HCEC 1CT (cell line): ENCODE measurements at places on chromosomes 7 and 10.

DNA sequence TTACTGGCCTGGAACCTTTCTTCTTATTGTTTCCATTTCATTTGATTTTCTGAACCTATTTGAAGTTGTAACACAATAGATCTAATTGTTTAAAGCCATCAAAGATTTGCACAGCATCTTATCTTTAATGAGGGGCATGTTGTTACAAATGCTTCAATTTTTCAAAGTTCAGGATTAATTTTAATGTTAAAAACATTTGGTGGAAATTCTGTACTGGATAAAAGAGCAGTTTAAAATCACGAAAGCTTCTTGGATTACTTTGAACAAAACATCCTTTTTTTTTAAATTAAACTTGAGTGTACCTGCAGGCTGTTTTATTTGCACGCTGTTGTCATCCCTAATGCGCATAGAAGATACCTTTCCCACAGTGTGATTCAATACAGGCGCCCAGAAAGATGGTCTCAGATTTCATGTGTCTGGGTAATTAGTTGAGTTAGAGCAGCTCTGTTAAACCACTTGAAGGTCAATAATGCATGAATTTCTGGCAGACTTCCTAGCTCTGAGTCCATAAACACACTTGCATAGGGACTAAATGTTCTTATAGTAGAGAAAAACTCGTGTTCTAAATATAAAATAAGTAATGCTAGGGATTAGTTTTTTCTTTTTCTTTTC, 29.3 kb upstream of the DDX50 start:
- DNase-seq: peak; percentile 38

DNA sequence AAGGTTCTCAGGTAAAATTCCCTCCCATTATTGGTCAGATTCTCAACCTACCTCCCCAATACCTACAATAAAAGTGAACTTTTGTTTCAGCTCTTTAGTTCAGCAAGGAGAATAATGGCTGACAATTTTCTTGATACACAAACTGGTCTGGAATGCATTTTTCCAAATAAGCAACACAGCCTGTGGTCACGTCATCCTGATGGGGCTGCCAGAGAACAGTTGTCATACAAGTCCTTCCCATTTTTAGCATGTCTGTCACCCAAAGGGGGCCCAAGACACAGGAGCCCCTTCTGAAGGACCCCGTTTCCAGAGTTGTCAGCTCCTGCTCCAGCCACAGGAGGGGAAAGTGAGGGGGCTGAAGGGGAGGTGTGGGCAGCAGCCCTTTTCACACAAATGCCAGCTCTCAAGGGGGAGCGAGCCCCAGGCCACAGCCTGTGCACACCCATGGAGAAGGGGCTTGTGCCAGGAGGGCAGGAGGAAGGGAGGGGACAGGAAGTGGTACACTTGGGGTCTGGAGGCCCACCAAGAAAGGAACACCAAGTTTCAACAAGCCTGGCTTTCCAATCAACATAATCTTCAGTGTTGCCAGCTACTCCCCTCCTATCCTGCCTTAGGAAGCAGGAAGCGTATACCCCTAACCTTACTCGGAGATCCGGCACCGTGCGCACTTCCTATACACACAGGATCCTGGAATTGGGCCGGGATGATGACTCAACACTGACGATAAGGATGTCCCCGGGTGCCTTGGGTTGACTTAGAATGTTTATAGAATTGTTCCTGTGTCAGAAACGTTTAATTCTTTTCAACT, 43.4 kb upstream of the PDLIM1 start:
- DNase-seq: peak; percentile 98

DNA sequence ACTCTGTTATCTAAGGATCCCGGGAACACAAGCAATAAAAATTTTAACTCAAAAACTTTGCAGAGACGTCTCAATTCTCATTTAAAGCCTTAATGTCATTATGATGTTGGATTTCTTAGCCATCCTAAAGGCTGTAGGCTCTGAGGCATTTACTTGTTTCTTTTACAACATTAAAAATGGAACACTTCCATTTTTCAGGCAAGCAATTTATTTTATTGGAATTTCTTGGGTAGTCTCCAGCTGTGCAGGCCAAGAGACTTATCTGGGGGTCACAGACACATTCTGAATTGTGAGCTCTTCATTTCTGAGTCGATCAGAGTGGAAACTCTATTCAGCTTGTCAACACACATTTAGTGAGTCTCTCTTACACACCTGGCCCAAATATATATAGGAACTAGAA, 48.0 kb upstream of the KIF5B start:
- no peak for DNase-seq

- no peak for DNase-seq
These were observed 121.1 kb downstream of the AOAH start for GRCh38 chr7:36602934-36603887.

GRCh38 chr7:33981671-33982424, 76.5 kb downstream of the BMPER start:
- peak; percentile 68 for DNase-seq

DNA sequence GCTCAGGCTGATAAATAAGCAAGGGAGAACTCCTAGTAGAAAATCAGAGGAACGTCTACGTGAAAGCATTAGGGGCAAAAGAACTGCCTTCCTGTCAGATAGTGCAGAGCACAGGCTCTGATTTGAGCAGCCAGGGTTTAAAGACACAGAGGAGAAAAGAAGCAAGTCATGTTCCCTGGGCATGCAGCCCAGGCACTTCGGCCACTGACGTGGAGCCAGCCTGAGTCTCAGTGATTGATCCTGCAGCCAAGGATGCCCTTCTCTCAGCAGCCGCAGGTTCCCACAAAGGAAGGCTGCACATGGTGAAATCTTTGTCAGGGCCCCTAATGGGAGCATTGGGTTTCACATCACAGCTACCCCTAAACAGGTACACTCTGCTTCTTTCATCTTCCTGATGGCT, 161.7 kb upstream of the HPS1 start:
- DNase-seq: no peak

DNA sequence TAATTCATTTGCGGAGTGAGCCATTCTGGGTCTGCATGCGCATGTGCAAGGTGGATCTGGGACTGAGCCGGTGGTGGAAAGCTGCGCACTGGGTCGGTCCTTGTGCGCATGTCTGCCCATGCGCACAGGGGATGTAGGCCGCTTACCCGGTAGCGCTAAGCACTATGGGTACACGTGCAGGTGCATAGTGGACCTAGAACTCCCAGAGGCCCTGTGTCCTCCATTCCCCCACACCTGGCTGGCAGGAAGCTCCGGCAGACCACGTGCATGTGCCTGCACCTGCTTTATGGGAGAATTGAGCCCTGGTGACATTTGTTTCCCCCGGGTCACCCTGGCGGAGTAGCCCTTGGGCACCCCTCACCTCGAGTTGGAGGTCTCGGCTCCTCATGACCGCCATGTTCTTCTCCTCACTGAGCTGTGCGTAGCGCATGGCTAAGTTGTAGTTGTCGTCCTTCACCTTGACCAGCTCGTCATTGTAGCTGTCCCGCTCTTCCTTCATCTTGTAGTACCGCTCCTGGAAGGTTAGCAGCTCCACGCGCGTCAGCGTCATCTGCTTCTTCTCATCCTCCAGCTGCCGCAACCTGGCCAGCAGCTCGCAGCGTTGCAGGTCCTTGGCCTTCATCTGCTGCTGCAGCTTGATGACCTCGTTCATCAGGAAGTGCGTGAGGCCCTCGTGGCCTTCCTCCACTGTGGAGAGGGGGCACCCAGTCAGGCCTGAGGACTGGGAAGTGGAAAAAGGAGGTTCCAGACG, 99.6 kb downstream of the CARD11 start:
- no peak for DNase-seq

- peak; percentile 10 for DNase-seq
These were observed 106.0 kb upstream of the PDCD4 start for GRCh38 chr10:110765513-110766319.

DNA sequence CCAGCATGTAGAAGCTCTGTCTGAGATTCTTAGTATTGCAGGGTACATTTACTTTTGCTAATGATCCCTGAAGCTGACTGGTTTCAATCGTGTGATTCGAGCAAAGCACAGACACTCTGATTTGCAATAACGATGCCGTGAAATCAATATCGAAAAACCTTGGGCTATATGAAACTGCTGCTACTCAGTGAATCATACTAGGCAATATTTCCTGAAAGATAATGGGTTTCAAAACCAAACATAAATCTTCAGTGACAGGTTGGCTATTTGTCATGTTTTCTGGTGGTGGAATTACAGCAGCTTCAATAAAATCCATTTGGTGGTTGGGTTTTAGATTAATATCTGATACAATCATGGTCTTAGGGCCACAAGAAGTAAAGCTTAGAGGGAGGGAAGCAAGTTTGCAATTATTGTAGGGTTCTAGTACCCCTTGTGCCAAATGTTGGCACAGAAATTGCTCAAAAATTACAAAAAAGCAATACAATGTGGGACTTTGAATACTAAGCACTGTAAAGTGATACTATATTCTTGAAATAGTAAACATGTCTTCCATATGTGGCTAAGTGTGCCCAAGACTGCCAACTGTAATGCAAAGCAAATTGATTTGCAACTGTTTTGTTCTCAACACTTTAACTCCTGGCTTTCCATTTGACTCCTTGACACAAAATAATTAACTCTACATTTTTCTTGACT, 112.4 kb upstream of the JAZF1 start:
- DNase-seq: no peak

- no peak for DNase-seq
These were observed 6.6 kb upstream of the KCP start for GRCh38 chr7:128917122-128917521.

- DNase-seq: peak; percentile 44
These were observed 26.8 kb downstream of the PRPF18 start for GRCh38 chr10:13613519-13613918.

DNA sequence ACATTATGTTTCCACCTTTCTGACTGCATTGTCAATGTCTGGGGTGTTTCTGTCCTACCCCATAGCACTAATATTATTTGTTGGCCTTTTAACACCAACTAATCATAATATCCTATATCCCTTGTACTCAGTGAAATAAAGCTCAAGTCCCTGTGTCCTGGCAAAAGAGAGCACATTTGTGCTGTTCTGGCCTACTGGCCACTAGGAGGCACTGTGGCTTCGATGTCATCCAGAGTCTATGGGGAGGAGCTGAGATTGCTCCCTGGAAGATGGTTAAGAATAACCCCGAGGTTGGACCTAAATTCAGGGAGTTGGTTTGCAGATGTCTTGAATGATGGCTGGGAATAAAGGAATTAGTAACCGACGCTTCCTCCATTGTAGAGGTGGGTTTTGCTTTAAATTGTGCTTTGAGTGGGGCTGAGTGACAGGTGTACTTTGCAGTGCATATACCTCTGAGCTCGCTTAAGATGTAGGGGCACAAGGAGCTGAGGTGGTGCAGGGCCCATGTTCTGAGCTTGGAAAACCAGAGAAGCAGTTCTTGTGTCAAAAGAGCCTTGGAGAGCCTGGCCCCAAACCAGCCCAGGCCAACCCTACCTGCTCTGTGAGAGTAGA, 191.2 kb upstream of the PRSS1 start:
- DNase-seq: peak; percentile 91

- DNase-seq: no peak
These were observed 24.4 kb downstream of the EPHB4 start for GRCh38 chr7:100802951-100803350.

DNA sequence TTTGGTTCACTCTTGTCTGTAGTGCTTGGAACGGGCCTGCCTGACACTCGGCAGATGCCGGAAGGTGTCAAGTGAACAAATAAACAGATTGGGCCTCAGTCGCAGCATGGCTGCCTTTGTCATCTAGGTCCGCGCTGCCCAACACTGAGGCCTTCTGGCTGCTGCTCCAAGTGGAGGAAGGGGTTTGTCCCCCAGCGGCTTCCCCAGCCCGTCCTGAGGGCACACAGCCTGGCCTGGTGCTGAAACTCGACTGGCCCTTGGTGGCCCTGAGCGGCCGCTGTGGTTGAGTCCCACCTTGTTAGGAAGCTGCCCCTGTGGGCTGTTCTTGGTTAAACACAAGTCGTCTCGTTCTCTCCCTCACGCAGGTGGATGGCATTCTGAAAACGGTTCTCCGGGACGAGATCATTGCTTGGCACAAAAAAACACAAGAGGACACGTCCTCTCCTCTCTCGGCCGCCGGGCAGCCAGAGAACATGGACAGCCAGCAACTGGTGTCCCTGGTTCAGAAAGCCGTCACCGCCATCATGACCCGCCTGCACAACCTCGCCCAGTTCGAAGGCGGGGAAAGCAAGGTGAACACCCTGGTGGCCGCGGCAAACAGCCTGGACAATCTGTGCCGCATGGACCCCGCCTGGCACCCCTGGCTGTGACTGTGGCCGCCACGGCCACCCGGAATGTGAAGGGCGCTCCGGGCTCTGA, 132.1 kb downstream of the SMURF1 start:
- no peak for DNase-seq

DNA sequence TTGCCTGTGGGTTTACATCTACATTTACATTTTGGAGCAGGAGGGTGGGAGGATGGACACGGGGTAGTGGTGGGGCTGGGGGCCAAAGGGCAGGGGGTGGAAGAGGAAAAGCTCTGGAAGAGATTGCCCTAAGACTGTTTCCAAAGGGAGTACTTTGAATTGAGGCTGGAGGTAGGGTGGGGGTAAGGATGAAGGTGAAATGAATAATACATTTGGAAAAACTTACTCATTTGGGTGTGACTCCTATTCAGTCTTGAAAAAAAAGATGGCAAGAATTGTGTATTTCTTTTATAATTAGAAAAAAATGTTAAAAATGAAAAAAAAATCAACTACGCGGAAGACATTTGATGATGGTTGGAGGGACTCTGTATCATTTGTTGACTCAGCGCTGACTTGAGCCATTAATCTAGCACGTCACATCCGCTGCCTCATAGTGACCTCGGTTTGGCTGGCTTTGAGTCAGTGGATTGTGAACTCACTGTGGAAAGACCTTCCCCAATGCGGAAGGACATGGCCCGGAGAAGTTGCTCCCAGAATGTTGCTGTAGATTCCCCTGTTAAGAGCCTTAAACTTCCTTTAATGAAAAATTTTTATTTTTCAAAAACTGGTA, 2.8 kb downstream of the FAM180A start:
- peak; percentile 99 for DNase-seq

- DNase-seq: no peak
These were observed 1.8 kb downstream of the RBP3 start for GRCh38 chr10:47349941-47350371.

- no peak for DNase-seq
These were observed 5.4 kb upstream of the FIS1 start for GRCh38 chr7:101250324-101250723.

- no peak for DNase-seq
These were observed 281.2 kb downstream of the SKAP2 start for GRCh38 chr7:26583094-26583648.

DNA sequence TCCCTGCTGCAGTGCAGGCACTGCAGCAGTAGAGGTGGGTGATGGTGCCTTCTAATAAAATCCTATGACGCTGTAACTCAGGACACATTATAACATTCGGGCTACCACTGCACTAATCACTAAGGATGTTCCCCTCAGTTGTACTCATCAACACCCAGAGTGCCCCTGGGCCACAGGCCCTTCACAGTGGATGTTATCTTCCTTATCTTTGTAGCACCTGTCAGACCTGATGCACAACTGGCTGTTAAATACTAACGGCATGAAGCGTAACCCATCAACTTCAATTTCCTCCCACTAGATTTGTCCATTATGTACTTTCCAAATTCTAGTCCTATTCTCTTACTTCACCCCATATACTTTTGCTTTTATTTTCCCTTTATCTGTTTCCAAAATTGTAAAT, 66.3 kb downstream of the PARD3 start:
- DNase-seq: no peak
